ENCODE measurements at places on chromosomes 2 and 18.

- no peak for DNase-seq
Observed at GRCh38 chr2:37775908-37776250, 104.4 kb upstream of the CDC42EP3 start.

GRCh38 chr2:100875516-100876230, 55.7 kb downstream of the NPAS2 start:
- peak; percentile 37 for DNase-seq

DNA sequence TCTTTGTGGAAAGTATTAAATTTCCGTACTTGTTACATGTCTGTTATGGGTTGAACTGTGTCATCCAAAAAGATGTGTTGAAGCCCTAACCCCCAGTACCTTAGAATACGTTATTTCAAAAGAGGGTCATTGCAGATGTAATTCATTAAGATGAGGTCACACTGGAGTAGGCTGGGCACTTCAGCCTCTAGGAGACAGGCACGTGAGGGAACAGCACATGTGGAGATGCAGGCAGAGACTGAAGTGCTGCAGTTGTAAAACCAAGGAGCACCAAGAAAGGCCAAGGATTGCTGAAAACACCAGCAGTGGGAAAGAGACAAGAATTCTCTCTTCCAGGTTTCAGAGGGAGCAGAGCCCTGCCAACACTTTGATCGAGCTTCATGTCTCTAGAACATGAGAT, 4.6 kb upstream of the RHBDD1 start:
- DNase-seq = no peak

- no peak for DNase-seq
Observed at GRCh38 chr2:61582165-61582564, 44.0 kb upstream of the XPO1 start.

- DNase-seq = no peak
Observed at GRCh38 chr2:192247456-192247855, 52.7 kb upstream of the TMEFF2 start.

GRCh38 chr2:237735798-237736197, 62.8 kb upstream of the RBM44 start:
- no peak for DNase-seq

DNA sequence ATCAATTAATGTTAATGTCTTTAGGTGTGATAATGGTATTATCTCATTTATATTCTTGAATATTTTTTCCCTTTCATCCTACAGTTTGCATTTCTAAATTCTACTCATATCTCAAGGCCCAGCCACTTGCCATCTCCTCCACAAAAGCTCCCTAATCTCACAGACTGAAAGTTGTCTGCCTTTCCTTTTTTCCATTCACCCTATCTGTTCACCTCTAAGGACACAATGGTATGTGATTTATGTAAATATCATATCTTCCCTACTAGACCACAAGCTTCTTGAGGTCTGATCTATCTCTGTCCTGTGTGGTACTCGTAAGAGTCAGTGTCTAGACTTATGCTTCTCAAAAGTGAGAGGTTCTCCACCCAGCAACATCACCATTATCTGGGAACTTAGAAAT, 3.9 kb upstream of the SPC25 start:
- no peak for DNase-seq

GRCh38 chr18:2538844-2539243, 32.5 kb downstream of the METTL4 start:
- DNase-seq = peak; percentile 3

- no peak for DNase-seq
Observed at GRCh38 chr18:28161608-28162599, 15.0 kb downstream of the CDH2 start.

GRCh38 chr2:233597522-233597921, 19.9 kb upstream of the UGT1A8 start:
- no peak for DNase-seq

DNA sequence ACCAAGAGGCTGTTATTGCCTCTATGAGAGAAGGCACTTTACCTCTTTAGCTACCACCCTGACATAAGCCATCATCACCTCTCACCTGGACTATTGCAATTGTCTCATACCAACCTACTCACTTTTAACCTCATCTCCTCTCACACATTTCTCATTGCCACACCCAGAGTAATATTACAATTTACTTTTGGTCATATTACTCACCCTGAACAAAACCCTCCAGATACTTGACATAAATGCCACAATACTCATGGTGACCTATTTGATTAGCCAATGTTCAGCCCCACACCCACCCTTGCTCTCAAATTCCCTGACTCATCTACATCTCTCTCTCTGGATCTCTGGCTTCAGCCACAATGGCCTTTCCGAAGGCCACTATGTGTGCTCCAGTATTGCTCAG, 90.9 kb upstream of the CDH7 start:
- no peak for DNase-seq

DNA sequence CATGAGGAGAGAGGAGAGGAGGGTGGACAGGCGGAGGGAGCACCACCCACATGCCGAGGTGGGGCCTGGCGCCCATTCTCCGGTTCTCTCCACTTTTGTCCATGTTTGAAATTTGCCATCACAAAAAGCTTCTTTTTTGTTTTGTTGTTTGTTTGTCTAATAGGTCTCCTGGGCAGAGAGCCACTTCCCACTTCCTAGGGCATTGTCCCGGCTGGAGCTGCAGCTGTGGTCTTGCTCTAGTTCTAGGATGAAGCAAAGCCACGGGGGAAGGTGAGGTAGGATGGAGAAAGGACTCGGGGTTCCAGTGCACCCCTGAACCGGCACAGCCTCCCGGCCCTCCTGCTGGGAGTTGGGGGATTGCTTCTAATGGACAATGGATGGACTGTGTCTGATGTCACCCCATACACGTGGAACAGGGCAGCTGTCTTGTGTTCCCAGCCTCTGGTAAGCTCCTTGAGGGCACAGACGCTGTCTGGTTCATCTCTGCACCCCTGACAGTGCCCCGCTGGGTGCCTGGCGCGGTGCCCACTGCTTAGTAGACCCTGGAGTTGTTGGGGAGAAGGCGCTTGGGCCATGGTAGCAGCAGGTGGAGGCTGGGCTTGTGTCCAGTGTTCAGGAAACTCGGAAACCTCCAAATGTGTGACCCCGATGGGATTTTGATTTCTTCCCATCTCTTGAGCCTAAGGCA, 278.4 kb downstream of the NDUFA10 start:
- DNase-seq = no peak

DNA sequence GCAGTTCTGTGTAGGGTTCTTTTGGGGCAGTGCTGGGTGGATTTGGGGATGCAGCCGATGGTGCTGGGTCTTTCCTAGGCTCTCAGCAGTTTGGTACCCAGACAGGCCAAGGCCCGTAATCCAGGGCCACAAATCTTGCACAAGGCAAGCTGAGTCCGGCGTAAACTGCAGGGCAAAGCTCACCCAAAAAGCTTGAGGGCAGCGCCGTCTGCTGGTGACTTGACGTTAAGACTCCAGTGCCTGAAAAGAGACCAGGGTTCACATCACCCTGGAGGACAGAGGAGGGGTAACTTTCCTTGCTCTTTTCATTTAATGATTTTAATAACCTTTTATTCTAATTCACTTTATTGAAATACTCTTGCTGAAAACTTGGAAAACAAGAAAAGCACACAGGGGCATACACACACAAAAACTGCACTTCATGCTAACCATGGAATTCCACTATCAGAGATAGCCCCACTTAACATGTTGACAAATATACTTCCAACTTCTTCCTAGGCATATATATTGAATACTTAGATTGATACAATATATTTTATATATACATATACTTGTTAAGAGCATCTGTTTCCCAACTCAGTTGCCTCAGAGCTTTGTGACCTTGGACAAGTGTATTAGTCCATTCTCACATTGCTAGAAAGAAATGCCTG, 38.9 kb downstream of the CNGA3 start:
- peak; percentile 55 for DNase-seq

- DNase-seq = no peak
Observed at GRCh38 chr2:17276220-17276619, 242.0 kb downstream of the RAD51AP2 start.

- DNase-seq = no peak
Observed at GRCh38 chr2:61421611-61422010, 49.3 kb downstream of the USP34 start.

- DNase-seq = no peak
Observed at GRCh38 chr18:9446839-9447238, 28.5 kb upstream of the RALBP1 start.

DNA sequence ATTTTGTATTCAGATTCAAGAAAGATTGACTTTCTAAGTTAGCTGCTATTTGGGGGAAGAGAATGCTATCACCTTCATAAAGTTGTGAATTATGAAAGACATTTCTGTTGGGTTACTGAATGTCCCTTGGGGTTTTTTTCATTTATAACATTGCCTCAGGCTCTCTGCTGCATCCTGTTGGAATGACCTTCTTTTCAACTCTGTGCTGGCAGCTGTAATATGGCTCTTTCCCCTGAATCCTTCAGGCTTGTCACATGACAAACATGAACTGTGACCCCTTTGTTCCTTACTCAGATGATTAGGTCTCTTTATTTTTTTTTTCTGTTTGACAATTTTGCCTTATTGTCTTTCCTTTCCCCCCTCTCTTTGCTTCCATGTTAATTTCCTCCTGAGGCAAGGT, 159.8 kb downstream of the TAF4B start:
- DNase-seq = no peak

- no peak for DNase-seq
Observed at GRCh38 chr18:8424481-8424880, 184.8 kb upstream of the RAB12 start.

GRCh38 chr18:34491719-34492118, 218.4 kb upstream of the DTNA start:
- DNase-seq = no peak

GRCh38 chr2:208042041-208042440, 16.7 kb upstream of the PLEKHM3 start:
- no peak for DNase-seq

DNA sequence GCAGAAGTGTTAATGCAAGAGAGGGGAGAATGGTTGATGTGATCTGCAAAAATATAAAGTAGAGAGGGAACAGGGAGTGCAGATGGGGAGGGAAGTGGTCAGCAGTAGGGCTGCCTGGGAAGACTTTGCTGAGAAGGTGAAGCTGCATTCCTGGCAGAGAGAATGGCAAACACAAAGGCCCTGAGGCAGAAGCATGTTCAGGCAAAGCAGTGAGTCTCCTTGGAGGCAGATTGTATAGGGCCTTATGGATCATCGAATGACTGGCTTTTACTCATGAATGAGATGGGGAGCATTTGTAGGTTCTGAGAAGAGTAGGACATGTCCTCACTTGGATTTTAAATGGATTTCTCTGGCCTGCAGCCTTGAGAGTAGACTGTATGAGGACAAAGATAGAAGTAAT, 9.5 kb downstream of the ITGA6 start:
- no peak for DNase-seq

DNA sequence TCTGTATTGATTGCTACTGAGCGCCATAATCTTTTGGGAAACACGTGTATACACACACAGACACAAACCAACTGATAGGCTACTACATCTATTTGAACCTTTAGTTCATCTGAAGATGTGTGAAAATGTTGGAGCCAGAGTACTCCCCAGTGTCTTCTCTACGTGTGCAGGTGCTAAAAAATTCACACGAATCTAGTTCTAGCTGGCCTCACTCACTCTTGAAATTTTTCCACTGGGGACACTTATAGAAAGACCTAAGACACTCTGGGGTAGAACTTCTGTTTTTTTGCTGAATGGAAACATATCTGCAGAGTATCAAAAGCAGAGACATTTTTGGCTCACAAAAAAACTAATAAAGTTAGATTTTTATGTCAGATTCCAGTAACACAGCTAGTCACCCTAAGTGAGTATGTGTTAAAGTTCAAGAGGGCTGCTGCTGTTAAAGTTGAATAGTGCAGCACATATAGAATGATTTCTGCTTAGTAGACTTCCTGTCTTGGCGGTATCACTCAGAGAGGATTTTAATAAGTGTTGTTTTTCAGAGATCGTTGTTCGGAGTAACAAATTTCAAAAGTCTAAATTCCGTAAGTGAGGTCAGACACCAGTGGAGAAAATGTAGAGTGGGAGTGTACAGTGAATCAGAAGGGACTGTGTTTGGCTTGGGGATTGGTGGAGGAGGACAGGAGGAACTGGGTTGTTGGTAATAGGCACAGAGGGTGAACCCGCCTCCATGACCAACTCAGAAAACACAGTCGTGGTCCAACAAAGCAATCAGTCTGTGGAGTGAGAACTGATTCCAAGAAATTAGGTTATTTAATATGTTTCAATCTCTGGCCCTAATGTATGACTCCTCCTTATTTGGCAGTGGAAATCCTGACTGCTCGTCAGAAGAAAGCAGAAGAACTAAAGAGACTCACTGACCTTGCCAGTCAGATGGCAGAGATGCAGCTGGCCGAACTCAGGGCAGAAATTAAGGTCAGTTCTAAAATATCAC, 43.1 kb downstream of the KCTD18 start:
- DNase-seq = no peak

GRCh38 chr2:127398239-127398590, 10.4 kb upstream of the MAP3K2 start:
- no peak for DNase-seq

DNA sequence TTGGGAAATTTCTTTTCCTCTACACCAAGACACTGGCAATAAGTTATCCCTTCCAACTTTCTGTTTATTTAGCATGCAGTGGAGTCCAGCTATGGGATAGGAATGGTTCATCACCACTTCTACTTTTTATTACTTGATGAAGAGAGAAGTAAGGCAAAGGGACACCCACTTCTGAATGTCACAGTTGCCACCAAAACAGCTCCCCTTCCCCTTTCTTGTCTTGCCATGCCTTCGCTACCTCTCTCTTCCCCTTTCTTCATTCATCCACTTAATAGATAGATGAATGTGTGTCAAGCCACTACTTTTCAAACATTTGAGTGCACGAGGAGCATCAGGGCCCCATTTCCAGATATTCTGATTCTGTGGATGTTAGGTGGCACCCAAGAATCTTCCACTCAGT, 59.6 kb downstream of the KCTD18 start:
- DNase-seq = no peak

GRCh38 chr18:63480476-63480875, 3.7 kb downstream of the SERPINB5 start:
- no peak for DNase-seq

- no peak for DNase-seq
Observed at GRCh38 chr2:223884399-223884798, 47.0 kb upstream of the AP1S3 start.

DNA sequence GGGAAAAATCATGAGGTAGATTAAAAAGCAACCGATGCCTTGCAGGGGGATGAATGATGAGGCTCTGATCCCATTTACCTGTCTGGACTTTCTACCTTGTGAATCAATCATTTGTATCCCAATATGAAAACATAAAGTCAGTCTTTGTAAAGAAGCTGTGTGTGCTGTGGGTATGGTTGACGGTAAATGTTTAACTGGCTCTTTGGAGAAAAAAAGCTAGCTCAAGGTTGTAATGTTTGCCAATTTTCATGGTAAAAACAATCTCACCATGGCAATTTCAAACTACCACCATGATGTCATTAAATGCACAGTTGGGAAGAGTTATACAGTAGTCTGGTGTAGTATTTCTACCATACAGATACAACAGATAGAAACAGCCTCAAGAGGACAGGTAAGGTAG, 14.6 kb downstream of the TTR start:
- no peak for DNase-seq

DNA sequence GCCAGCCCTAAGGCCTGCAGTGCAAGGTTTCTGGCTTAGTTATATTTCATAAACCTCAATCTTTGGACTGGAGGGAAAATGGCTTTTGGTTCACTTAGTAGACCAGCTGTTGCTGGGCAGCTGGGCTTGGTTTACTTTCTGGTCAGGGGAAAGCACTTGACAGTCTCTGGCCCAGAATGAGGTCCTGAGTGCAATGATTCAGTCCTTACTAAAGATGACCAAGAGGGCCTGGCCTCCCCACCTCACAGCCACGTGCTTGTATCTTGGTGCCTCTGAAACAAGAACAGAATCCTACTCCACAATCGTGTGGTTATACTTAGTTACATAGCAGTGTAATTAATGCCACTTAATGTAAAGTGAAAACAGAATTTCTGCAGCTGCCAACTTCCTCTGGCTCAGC, 325.5 kb upstream of the MEIS1 start:
- DNase-seq = peak; percentile 28

- no peak for DNase-seq
Observed at GRCh38 chr2:40403233-40403836, 48.6 kb downstream of the SLC8A1 start.
